ENCODE measurements at places on chromosomes 12 and 14.

DNA sequence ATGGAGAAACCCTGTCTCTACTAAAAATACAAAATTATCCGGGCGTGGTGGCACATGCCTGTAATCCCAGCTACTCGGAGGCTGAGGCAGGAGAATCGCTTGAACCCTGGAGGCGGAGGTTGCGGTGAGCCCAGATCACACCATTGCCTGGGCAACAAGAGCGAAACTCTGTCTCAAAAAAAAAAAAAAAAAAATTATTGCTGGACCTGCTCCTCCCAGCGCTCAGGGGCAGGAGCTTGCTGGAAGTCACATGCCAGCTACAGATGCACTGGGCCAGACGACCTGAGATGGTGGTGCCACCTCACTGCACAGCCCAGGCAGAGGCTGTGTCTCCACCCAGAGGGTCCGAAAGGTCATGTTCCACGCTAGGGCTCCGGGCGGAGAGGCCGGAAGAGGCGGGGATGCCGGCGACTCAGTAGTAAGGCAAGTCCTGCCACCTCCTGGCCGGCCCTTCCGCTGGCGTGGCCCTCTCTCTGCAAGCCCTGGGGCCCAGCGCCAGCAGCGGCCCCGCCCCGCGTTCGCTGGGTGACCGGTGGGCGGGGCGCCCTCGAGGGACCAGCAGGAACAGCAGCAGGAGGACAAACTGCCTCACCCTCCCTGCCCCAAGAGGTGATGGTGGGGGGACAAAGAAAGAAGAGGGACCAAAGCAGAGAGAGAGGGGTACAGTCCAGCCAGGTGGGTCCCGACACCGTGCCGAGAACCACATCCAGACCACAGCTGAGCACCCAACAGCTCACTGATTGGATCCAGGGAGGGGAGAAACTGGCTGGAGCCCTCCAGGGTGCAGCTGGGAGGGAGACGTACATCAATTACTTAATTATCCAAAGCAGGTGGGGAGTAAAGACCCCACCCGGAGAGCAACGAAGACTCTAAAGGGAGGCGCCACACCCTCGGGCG, 3.6 kb upstream of the RHOF start:
- DNase-seq: peak; percentile 87

- DNase-seq: no peak
Measured at GRCh38 chr14:74302152-74302628, 544 bp downstream of the ABCD4 start.

DNA sequence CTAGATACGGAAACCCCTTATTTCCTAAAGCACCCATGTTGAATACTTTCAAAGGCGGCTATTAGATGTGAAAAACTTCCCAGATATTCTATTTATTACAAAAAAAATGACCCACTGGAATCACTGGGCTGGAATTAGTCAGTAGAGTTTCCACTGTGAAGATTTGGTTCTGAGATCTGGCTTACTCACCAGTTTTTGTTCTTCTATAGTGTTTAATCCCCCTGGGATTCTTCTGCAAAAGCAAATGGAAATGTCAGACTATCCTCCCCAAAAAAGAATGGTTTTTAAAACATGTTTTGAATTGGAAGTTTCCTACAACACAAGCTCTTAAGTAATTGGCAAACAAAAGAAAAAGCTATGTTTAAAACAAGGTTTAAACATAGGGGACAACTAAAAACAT, 166.4 kb downstream of the STXBP6 start:
- no peak for DNase-seq

DNA sequence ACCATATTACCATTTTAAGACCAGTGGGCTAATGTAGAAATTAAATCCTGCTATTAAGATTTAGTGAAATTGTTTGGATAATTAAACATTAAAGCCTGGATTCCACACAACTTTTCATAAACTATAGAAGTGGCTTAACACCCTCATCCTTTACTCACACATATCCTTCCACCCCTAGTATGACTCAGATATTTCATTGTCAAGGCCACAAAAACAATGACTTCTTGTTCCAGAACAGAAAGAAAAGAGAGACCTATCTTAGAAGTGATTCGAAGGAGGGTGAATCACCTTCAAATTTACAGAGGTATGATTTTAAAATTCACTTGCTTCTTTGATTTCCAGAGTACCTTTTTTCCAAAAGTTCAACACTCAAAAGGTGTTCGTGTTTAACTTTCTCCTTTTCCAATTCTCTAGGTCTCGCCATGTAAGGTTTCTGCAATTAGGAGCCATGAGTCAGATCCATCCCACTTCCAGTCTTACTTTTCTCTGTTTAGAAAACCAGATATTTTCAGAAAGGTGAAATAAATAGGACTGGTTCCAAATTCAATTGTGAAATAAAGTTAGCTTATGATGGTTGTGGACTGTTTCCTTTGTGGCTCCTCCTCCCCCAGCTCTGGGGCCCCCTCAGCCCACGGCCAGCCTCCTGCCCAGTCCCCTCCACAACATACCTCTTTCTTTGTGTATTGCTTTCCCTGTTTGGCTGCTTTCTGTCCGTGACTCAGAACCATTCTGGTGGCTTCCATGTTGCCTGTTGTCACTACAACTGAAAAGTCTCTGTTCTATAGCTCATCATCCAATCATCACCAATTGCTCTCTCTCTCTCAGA, 24.6 kb upstream of the MGP start:
- no peak for DNase-seq

DNA sequence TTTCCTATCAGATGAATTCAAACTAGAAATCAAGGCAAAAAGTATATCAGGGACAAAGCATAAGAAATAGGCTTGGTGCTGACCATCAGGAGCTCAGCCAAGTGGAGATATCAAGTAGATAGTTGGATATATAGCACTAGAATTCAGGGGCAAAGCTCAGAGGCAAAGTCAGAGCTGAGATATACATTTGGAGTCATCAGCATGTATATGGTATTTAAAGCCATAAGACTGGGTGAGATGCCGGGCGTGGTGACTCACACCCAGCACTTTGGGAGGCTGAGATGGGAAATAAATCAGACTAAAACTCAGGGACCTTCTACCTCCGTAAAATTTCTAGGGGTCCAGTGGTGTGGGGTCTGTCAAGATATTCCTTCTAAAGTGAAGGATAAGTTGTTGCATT, 38.9 kb upstream of the LIMA1 start:
- no peak for DNase-seq
